ENCODE measurements at places on chromosomes 6 and 20. TPM values are rescaled to one million over a fixed set of nuclear protein-coding genes. Genes with fewer than 3 reads are reported as not detected.

GRCh38 chr6:143490775-143491174, 20.7 kb downstream of the FUCA2 start:
- H3K4me1 ChIP-seq: no peaks in the 10 kb centered on the region
- H3K27me3 ChIP-seq: no peaks in the 10 kb centered on the region
- H3K4me3 ChIP-seq: no peak overlapping the region
- H3K27ac ChIP-seq: no peak overlapping the region
- H3K36me3 ChIP-seq: no peaks in the 10 kb centered on the region

GRCh38 chr20:3115190-3116107, 30.9 kb upstream of the AVP start:
- H3K27ac ChIP-seq: no peak overlapping the region
- H3K27me3 ChIP-seq: no peaks in the 10 kb centered on the region

Gene TCF19
- total RNA-seq: 13.0 TPM

Gene OR2B6
- not detected for total RNA-seq

DNA sequence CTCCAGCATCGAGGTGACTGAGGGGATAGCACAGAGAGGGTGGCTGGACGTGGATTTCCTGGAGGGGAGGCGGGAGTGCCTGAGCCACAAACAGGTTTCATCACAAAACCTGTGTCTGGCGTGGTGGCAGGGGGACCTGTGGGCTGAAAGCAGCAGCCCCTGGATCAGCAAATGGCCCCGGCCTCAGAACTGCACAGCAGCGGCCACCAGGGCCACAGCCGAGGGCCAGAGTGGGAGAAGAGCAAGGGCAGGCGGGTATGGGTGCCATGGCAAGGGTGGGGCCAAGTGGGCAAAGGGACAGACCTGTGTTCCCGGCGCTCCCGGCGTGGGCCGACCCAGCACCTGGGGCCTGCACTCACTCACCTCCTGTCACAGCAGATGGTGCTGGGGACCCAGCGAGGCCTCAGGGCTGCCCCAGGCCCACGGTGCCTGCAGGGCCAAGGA, 19.0 kb downstream of the NTSR1 start:
- no peak for DNase-seq
- H3K27ac ChIP-seq: no peak overlapping the region
- no peak overlapping the region for H3K4me3 ChIP-seq
- peaks cover 12% of the 10 kb centered on the region for H3K27me3 ChIP-seq
- peaks cover 8% of the 10 kb centered on the region for H3K36me3 ChIP-seq

DNA sequence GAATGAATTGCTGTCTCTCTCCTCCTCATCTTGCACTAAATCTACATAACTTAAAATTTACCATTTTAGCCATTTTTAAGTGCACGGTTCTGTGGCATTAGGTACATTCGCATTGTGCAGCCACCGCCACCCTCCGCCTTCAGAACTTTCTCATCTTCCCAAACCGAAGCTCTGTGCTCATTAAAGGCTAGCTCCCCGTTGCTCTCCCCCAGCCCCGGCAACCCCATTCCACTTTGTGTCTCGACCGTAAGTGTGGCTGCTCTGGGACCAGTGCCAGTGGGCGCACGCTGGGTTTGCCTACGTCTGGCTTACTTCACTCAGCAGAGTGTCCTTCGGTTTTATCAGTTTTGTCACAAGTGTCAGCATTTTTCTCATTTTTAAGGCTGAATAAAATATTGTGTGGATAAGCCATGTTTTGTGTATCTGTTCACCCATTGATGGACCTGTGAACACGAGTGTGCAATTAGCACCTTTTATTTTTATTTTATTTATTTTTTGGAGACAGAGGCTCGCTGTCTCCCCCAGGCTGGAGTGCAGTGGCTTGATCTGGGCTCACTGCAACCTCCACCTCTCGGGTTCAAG, 16.8 kb downstream of the SLC17A9 start:
- peaks cover 8% of the 10 kb centered on the region for H3K4me1 ChIP-seq
- DNase-seq: no peak
- H3K27ac ChIP-seq: no peak overlapping the region
- no peaks in the 10 kb centered on the region for H3K36me3 ChIP-seq
- no peak overlapping the region for H3K4me3 ChIP-seq
- peaks cover 35% of the 10 kb centered on the region for H3K27me3 ChIP-seq

Gene CAP2
- 69.8 TPM for total RNA-seq

DNA sequence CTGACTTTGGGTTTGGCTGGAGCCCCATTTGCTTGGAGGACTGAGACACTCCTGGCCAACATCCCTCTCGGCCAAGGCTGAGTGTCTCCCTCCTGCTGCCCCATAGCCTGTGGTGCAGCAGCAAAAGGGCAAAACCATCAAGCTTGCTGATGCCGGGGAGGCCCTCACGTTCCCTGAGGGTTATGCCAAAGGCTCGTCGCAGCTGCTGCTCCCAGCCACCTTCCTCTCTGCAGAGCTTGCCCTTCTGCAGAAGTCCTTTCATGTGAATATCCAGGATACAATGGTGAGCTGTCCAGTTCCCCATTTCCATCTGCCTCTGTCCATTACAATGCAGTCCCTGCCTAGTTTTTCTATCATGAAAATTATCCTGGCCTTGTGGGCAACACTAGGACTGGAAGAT, 6.0 kb downstream of the BPIFB6 start:
- no peak for DNase-seq
- no peak overlapping the region for H3K4me3 ChIP-seq
- H3K27me3 ChIP-seq: peaks cover 46% of the 10 kb centered on the region
- no peaks in the 10 kb centered on the region for H3K4me1 ChIP-seq
- H3K36me3 ChIP-seq: no peaks in the 10 kb centered on the region
